ENCODE measurements at places on chromosomes 12 and 14. TPM values are rescaled to one million over a fixed set of nuclear protein-coding genes. Genes with fewer than 3 reads are reported as not detected.
A peak's percentile ranks its signal among the peaks of the same experiment; 100 is the strongest.

FAM181A gene
- total RNA-seq: not detected

PTPRQ gene
- not detected for total RNA-seq

CAPS2 gene
- total RNA-seq: 3.8 TPM

CPNE6 gene
- 0.09 TPM for total RNA-seq

SPX gene
- 0.54 TPM for total RNA-seq

KRT75 gene
- total RNA-seq: not detected

ACOT2 gene
- 13.8 TPM for total RNA-seq

MGP gene
- not detected for total RNA-seq

EIF2S3B gene
- total RNA-seq: 0.83 TPM

KRT73 gene
- total RNA-seq: not detected

ITGA5 gene
- 1.3 TPM for total RNA-seq

SSTR1 gene
- total RNA-seq: not detected

CGRRF1 gene
- total RNA-seq: 11.9 TPM

NCOR2 gene
- total RNA-seq: 136 TPM

SYNDIG1L gene
- not detected for total RNA-seq

RECQL gene
- total RNA-seq: 61.6 TPM

DNA sequence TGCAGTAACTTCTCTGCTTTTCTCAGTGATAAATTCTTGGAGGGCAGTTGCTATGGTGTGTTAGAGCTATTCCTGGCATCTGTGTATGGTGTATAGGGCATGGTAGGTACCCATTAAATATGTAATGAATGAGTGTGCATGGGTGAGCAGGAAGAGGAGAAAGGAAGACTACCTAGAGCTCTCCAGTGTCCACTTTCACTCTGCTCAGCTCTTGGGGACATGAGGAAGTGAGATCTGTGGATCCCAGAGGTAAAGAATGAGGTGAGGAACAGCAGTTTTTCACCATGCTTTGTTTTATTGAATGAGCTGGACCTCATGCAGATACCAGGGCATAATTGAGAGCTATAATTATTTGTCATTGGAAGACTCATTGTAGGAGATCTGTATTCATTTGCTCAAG is 444.8 kb upstream of the RGS6 start:
- no peak for DNase-seq

DNA sequence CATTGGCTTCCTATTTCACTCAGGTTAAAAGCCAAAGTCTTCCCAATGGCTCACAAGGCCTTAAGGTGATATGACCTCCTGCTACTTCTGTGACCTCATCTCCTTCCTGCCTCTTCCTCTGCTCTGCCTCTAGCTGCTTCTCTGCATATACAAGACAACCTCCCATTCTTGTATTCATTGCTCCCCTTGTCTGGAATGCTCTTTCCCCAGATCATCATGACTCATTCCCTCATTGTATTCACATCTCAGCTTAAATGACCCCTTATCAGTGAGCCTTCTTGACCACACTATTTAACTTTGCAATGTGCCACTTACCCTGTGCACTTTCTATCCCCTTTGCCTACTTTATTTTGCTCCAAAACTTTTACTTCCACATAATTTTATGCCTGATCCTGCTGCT is 90.2 kb downstream of the PPP1R12A start:
- no peak for DNase-seq

DNA sequence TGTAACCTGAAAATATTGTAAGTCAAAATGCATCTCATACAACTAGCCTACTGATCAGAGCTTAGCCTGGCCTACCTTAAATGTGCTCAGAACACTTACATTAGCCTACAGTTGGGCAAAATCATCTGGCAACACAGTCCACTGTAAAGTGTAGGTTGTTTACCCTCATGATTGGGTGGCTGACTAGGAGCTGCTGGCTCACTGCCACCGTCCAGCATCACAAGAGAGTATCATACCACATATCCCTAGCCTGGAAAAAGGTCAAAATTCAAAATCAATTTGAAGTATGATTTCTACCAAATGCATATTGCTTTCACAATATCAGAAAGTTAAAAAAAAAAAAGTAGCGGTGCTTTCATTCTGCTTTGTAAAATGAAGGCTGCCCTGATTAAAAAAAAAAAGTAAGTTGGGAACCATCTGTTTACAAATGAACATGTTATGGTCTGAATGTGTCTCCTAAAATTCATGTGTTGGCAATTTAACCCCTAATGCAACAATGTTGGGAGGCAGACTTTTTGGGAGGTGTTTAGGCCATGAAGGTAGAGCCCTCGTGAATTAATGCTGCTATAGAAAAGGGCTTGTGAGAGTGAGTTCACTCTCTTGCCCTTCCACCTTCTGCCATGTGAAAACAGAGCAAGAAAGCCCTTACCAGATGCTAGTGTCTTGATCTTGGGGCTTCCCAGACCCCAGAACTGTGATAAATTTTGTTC is 211.8 kb downstream of the PPM1H start:
- DNase-seq: no peak

GRCh38 chr12:51188359-51189051 is 15.6 kb upstream of the TFCP2 start:
- no peak for DNase-seq

GRCh38 chr14:71619472-71619871 is 312.8 kb upstream of the RGS6 start:
- no peak for DNase-seq

GRCh38 chr14:68020493-68020892 is 200.9 kb downstream of the RAD51B start:
- DNase-seq: no peak

DNA sequence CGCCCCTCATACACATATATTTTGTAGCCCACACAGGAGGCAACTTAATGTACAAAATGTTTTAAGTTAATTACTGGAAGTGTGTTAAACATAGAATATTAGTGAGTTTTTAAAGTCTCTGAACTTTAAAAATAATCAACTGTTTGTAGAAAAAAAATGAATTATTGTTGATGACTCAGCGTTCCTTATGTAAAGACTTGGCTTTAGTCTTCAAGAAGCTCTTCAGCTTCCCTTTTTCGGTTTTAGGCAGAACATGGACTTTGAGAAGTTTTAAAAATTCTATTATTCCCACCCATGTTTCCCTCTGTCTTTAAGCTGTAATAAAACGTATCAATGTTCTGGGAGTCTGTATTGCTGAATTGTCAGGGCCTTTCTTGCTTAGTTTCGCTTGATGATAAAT is 269.5 kb downstream of the FBXL14 start:
- no peak for DNase-seq

GRCh38 chr12:108482717-108483212 is 32.3 kb upstream of the FICD start:
- no peak for DNase-seq

GRCh38 chr12:50617657-50618056 is 112.9 kb downstream of the DIP2B start:
- DNase-seq: no peak

GRCh38 chr14:72892103-72892878 is 1.6 kb downstream of the DPF3 start:
- DNase-seq: peak; percentile 26

- DNase-seq: no peak
Measured at GRCh38 chr14:38721822-38722431, 381.1 kb downstream of the SEC23A start.

GRCh38 chr14:104143521-104144452 is 5.4 kb downstream of the KIF26A start:
- peak; percentile 9 for DNase-seq

DNA sequence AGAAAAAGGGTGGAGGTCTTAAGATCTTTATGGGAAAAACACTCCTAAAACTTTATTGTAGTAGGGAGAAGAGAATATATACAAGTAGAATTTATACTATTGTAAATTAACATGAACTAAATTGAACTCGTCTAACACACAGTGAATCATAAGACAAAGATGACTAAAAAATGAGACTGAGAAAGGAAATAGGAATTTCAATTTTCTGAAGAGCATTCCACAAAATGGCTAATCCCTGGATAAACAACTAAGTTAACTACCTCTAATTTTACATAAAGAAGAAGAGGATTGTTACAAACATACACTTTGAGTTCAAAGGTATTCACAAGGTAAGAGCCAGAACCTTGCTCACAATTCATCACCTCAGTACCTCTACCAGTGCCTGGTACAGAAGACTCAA is 2.0 kb downstream of the MAP4K5 start:
- DNase-seq: no peak

GRCh38 chr14:77580964-77581505 is 35.4 kb downstream of the SPTLC2 start:
- DNase-seq: no peak

DNA sequence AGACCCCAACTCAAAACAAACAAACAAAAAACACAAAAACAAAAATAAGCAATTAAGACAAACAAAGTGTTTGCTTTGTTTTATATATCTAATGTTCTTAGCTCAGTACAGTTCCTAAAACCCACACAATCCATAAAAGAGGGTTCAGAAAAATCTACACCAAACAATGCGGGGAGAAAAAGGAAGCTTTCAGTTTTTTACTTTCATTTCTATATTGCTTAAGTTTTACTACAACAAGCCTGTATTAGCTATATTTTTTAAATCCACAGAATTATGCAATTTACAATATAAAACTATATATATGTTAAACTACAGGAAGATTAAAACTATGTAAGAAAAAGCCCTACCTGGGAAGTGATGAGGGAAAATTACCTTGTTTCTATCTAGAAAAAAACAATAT is 41.4 kb downstream of the CLIP1 start:
- DNase-seq: no peak

GRCh38 chr14:101897326-101897725 is 67.0 kb upstream of the DYNC1H1 start:
- DNase-seq: no peak

DNA sequence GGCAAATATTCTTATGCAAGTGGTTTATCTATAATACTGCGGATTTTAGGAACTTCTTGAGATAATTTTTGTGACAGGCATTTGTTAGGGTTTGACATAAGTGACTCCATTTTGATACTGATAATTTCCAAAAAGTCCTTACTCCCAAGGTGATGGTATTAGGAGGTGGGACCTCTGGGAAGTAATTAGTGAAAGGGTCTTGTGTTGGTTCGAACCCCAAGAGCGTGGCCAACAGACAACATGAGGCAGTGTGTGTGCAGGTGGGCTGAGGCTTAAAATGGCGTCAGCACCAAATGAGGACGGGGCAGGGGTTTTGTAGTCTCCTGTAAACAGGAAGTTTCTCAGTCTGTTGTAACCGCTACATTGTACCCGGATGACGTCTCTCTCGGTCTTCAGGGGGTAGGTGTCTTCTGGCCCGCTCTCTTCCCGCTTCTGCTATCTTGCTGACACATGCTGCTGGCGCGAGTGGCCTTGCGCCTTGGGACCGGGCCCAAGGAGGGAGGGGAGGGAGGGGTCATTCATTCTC is 1.7 kb upstream of the C12orf43 start:
- no peak for DNase-seq

GRCh38 chr12:11769723-11770514 is 120.4 kb downstream of the ETV6 start:
- no peak for DNase-seq

GRCh38 chr14:70648346-70648745 is 6.6 kb downstream of the TTC9 start:
- DNase-seq: no peak
